Activated CD4-positive, alpha-beta T cell treated with anti-CD3 and anti-CD28 coated beads, Interleukin-2, amount 10 ng/mL, durations not matched to agents 7 days and 5 days (primary cell): ENCODE measurements at places on chromosomes 11 and 22. TPM values are rescaled to one million over a fixed set of nuclear protein-coding genes. Genes with fewer than 3 reads are reported as not detected.

CBL gene
- 53.9 TPM for total RNA-seq

DNA sequence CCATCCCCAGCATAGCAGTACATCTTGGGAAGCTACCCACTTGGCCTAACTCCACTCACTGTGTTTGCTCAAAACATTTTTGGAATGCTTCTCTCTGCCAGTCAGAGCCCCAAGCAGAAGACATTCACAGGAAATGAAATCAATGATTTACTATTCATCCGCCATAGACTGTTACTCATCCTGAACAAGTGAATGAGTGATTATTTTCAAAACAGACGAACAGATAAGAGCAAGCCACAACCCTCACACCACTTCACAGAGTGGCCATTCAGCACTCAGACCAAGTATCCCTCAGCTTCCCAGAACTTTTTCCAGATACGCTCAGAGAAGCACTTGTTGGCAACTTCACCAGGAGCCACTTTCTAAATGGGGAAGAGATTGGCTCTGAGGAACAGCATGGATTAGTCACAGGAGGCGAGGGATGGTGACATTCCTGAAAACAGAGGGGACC, 13.0 kb upstream of the UBASH3B start:
- H3K27me3 ChIP-seq: no peaks in the 10 kb centered on the region
- H3K4me3 ChIP-seq: no peak overlapping the region
- peaks cover 3% of the 10 kb centered on the region for H3K4me1 ChIP-seq
- H3K36me3 ChIP-seq: no peaks in the 10 kb centered on the region
- no peak overlapping the region for H3K27ac ChIP-seq

DNA sequence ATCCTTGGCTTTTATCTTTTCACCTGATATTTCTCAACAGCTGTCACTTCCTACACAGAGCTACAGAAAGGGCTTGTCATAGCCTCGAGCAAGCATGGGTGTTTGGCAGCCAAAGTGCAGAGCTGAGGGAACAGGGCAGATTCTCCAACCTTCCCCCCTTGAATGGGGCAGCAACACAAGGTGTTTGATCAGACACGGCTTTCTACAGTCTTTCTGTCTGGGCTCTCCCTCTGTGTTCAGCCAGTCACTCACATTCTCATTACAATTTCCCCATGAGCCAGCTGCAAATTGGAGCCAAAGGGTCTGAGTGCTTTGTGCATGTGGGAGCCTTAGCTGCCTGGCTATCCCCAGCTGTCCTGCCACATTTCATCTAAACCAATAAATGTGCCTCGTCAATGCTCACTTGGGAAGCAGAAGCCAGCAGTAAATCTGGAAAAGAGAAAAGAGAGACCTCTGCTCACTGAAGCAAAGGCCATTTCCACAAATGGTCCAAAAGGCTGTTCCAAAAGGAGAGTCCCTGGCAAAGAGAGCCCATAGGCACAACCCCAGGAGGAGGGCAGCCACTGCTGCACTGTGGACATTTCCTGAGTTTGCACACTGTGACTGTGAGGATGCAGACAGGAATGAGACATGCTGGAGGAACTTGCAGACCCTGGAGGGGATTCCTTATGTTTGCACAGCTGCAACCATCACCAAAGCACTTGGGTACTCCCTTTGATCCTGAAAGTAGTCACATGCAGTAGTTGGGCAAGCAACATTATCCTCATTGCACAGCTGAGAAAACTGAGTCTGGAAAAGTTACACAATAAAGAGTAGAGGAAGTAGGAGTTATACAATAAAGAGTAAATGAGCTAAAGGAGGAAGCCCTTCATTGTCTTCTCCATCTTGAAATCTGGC, 186.8 kb downstream of the FAM181B start:
- no peaks in the 10 kb centered on the region for H3K4me1 ChIP-seq
- no peaks in the 10 kb centered on the region for H3K36me3 ChIP-seq
- no peak overlapping the region for H3K27ac ChIP-seq
- DNase-seq: no peak
- H3K4me3 ChIP-seq: no peak overlapping the region
- no peaks in the 10 kb centered on the region for H3K27me3 ChIP-seq

GNAZ gene
- 0.37 TPM for total RNA-seq

SUSD2 gene
- total RNA-seq: 1.1 TPM
